ENCODE measurements at places on chromosomes 4 and X. TPM values are rescaled to one million over a fixed set of nuclear protein-coding genes. Genes with fewer than 3 reads are reported as not detected.

The SPANXA2 gene
- total RNA-seq, result not detected

The ZNF280C gene
- 2.6 TPM for total RNA-seq

The TLL1 gene
- 0.22 TPM for total RNA-seq

The NWD2 gene
- total RNA-seq, result not detected

The SYNPO2 gene
- total RNA-seq, result 17.0 TPM

The DGKK gene
- total RNA-seq, result not detected

The RASGEF1B gene
- total RNA-seq, result not detected

The GLUD2 gene
- total RNA-seq, result 1.7 TPM

The TLR1 gene
- total RNA-seq, result 0.44 TPM

The CYTL1 gene
- total RNA-seq, result not detected

The LYAR gene
- total RNA-seq, result 7.4 TPM

The RAB41 gene
- not detected for total RNA-seq

The NOA1 gene
- 27.6 TPM for total RNA-seq

The USP51 gene
- total RNA-seq, result 0.88 TPM

The NPNT gene
- not detected for total RNA-seq

The NEUROG2 gene
- not detected for total RNA-seq

The OTC gene
- total RNA-seq, result not detected

The NEIL3 gene
- 14.6 TPM for total RNA-seq

The ANXA3 gene
- total RNA-seq, result 33.1 TPM

The PDCL2 gene
- total RNA-seq, result not detected

The NAP1L3 gene
- total RNA-seq, result 0.22 TPM

The RPL34 gene
- 406 TPM for total RNA-seq

The YIPF7 gene
- not detected for total RNA-seq

The NDP gene
- total RNA-seq, result not detected

The ATP6AP1 gene
- total RNA-seq, result 151 TPM

The SLITRK4 gene
- 7.0 TPM for total RNA-seq

The SLC49A3 gene
- total RNA-seq, result 15.9 TPM

The CFAP99 gene
- under 0.01 TPM for total RNA-seq

The RNF175 gene
- total RNA-seq, result not detected

The GSX2 gene
- total RNA-seq, result not detected

The DCX gene
- not detected for total RNA-seq

The UGT2B15 gene
- not detected for total RNA-seq

The MOSPD2 gene
- total RNA-seq, result 31.3 TPM

The DCHS2 gene
- total RNA-seq, result not detected

The NAP1L2 gene
- total RNA-seq, result 0.29 TPM

The NRK gene
- 2.1 TPM for total RNA-seq

The TAPT1 gene
- 18.8 TPM for total RNA-seq

The COL25A1 gene
- 0.66 TPM for total RNA-seq

The HDX gene
- total RNA-seq, result 0.66 TPM

The AWAT1 gene
- total RNA-seq, result not detected

The ADGRG4 gene
- total RNA-seq, result not detected

The GALNTL6 gene
- not detected for total RNA-seq

The JCHAIN gene
- 2.6 TPM for total RNA-seq

Data from placental pericyte (primary cell).